ENCODE measurements at places on chromosomes 7 and 10. TPM values are rescaled to one million over a fixed set of nuclear protein-coding genes. Genes with fewer than 3 reads are reported as not detected.

Gene ASZ1
- total RNA-seq: not detected

Gene FAM25A
- total RNA-seq: not detected

Gene DCLRE1C
- total RNA-seq: 6.3 TPM

Gene FAM241B
- total RNA-seq: 1.9 TPM

Data from M059J (cell line).